Mesenteric fat pad (tissue), 1 donor: ENCODE measurements at places on chromosomes 1 and 21.

DNA sequence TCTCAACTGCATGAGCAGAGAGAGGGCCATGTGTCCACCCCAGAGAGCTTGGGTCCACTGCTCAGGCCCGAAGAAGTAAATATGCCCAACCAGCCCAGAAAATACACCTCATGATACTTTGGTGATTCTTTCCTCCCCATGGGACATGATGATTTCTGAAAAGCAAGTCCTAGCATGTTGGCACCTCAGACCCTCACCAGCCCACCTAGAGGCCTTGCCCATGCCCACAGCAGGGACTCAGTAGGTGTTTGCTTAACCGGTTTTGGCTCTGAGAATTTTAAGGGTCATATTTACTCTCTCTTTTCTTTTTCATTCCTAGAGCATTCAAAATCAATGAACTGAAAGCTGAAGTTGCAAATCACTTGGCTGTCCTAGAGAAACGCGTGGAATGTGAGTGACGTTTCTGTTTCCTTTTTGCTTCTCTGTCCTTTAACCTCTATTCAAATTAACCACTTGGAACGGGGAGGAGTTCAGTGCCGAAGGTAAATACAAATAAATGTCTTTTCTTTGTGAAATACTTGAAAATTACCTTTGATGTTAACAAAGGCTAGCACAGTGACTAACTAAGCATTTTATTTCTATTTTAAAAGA, 79.7 kb downstream of the PDE9A start:
- DNase-seq = no peak

DNA sequence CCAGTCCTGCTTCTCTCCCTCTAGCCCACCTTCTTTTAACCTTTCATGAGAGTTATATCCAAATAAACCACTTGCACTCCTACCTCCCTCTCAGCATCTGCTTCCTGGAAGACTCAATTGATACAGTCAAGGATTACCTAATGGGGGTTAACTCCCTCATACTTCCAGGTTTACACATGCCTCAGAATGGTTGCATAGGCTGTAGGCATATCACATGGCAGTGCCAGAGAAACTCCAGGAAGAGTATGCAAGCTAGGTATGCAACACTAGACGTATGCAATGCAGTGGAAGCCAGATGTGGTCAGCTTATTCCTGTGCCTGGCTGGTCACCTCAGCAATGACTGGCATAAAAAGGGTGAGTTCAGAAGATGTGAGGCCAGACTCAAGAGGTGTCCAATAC, 32.7 kb upstream of the VANGL1 start:
- no peak for DNase-seq

DNA sequence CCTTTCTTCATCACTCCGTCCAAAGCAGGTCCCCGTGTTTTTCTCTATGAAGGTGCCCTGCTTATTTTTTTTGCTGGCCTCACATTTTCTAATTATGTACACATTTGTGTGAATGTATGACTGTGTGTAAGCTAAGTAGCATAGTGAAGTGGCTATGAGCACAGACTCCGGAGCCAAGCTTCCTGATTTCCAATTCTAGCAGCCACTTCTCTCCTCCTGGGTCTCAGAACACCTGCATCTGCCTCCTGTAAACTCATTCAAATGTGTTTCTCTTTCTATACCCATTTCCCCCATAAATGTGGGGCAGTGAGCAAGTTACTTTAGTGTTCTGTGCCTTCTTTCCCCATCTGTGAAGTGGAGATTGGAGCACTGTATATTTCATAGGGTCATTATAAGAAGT, 2.1 kb downstream of the SLAMF6 start:
- DNase-seq = no peak

GRCh38 chr21:22890656-22891055, 1892.4 kb downstream of the NCAM2 start:
- no peak for DNase-seq

DNA sequence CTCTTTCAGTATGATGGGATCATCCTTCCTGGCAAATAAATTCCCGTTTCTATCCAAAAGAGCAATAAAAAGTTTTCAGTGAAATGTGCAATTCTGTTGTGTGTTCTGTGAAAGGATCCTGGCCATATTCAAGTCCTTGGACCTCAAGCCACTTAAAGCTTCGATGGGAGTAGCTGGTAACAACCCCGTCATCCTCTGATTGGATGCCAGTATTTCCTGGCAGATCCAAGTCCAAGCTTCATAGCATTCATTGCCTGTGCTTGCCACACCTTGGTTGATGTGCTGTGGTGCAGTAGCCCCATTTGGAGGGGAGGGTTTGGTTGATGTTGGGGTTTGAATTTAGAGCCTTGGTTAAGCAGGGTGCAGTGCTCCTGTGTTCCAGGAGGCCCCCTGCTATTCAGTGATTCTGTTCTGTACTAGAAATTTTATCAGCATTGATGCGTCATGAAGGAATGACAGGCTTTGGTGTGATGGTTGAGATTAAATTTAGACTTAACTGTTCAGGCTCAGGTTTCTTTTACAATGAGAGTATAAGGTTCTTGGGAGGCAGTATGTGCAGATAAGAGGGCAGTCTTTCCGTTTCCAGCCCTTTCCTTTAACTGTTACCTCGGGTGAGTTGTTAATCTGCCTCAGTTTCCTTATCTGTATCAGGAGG, 4.9 kb downstream of the RPL11 start:
- DNase-seq = no peak

DNA sequence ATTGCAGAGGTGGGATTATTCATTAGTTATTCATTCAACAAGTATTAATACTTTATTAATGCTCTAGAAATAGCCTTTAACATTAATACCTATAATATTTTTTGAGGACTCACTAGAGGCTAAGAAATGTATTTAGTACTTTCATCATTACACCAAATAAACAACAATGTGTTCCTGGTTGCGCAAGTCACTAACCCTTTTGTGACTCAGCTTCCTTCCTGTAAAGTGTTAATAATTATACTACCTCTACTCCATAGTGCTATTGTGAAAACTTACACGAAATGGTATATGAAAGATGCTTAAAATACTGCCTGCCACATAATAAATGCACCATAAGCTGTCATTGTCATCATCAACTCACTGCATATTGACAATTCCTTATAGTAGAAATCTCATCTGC, 431.0 kb downstream of the DPYD start:
- no peak for DNase-seq

DNA sequence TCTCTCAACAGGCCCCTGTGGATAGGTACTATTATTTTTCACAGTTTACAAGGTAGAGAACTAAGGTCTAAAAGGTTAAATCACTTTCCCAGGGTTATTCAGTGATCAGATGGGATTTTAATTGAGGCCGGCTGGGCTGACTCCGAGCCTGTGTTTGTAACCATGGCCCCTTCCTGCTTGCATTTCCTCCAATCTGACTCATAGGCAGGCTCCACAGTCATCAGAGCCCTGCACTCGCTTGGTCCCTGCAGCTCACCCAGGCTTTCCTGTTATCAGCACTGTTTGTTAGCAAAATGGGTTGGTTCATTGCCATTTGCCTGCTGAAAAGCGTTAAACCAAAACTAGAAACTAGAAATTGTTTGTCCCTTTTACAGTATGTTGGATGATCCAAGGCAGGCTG, 41.4 kb upstream of the LMX1A start:
- no peak for DNase-seq

DNA sequence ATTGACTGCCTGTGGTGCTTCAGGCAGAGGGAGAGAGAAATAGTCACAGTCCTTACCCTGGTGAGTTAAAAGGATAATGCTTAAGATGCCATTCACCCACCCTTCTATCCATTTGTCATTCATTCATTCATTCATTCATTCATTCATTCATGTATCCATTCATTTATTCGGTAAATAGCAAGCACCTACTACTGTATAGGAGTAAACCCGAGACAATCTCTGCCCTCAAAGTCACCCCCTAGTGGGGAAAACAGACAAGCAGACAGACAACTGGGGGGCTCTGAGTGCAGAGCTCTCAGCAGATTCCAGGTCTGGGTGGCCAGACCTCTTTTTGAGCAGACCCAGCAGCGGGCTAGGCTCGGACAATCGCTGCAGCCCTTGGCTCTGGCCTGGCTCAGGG, 14.1 kb upstream of the ACTL8 start:
- no peak for DNase-seq

DNA sequence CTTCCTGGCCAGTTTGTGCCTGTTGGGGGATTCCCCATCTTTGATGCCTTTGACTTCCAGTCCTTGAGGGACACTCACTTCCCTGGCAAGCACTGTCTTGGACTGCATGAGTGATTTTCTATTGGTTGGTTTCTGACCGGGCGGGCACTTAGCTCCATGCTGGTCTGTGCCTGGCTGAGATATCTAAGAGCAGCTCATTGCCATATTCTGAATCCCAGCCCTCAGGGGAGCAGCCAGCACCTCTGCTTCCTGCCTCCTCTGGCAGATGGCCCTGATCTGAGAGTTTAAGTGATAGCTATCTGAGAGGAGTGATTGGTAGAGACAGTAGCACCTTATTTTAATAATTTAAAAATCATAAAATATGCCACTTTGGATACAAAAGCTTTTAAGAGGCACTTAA, 52.5 kb downstream of the DISC1 start:
- DNase-seq = no peak

GRCh38 chr1:90717665-90718410, 736 bp upstream of the BARHL2 start:
- DNase-seq = no peak

DNA sequence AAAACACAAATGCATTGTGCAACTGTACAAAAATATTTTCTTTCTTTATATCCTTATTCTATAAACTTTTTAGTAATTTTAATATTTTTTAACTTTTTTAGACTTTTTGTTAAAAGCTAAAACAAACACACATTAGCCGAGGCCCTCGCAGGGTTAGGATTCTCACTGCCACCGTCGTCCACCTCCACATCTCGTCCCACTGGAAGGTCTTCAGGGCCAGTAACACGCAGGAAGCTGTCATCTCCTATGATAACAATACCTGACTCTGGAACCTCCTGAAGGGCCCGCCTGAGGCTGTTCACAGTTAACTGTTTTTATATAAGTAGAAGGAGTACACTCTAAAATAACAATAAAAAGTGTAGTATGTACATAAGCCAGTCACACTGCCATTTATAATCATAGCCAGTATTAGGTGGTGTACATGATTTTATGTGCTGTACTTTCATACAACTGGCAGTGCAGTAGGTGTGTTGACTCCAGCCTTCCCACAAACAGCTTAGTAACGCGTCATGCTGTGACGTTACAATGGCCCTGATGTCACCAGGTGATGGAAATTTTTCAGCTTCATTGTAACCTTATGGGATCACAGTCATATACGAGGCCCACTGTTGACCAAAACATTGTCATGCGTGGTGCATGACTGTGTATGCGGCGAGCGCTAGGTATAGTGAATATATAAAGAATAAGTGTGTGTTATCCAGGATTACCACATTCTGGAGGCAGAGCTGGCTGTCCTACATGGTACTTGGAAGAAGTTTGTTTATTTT, 8.8 kb downstream of the TFF2 start:
- DNase-seq = no peak
